ENCODE measurements at places on chromosomes 3 and 15.

GRCh38 chr3:59612444-59612715, 562.6 kb upstream of the CFAP20DC start:
- no peak for DNase-seq

DNA sequence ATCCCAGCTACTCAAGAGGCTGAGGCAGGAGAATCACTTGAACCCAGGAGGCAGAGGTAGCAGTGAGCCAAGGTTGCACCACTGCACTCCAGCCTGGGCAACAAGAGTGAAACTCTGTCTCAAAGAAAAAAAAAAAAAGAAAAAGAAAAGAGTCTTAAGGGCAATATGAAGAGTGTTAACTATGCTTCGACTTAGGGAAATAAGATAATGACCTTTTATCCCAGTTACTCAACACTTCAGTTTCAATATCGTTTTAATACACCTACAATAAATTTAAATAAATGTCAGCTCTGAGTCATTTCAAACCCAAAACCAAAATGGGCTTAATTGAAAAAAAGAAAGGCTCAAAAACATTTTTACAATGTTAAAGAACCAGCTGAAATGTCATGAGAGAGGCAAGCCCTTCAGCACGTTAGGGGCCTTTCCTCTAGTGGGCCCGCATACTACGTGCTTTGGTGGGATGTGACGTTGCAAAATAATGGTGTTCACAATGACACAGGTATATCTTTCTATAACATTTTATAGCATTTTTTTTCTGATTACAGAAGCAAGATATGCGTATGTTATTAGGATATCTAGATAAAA, 15.3 kb downstream of the FYCO1 start:
- DNase-seq: no peak

DNA sequence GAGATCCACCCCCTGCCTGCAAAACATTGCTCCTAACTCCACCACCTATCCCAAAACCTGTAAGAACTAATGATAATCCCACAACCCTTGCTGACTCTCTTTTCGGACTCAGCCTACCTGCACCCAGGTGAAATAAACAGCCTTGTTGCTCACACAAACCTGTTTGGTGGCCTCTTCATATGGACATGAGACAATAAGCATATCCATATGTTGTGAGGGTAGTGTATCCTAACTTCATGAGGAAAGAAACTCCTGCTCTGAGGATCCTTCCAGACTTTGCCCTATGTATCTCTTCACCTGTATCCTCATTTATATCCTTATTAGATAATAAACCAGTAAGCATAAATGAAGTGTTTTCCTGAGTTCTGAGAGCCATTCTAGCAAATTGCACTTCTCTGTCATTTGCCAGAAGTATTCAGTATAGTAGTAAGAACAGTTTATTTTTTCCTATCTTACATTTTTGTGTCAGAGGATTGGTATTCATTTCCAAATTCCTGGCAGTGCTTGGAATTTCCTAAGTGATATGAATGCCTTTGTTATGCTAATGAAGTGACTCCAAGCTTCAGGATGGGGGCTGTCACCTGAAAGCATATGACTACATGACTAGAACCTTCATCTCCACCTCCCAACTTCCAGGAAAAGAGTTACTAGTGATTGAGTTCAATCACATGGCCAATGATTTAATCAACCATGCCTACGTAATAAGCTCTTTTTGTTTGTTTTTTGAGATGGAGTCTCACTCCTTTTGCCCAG, 30.2 kb downstream of the TTBK2 start:
- DNase-seq: no peak

DNA sequence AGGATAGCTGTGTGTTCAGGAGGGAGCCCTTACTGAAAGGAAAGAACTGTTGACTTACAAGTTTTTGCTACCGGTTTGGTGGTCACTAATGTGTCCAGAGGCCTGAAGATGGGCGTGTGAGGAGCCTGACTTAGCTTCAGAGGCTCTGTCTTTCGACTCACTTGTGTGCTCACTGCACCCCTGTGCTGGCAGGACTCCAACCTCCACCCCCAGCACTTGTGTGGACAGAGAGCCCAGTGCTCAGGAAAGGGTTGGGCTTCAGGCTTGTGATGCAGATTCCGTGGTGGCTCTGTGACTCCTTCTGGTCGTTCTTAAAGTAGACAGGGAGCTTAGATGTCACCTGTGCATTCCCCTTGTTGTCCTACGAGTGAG, 100.9 kb downstream of the PGPEP1L start:
- no peak for DNase-seq

Data from right renal cortex interstitium (tissue), 3 donors.